ENCODE measurements at places on chromosomes 3 and 15. TPM values are rescaled to one million over a fixed set of nuclear protein-coding genes. Genes with fewer than 3 reads are reported as not detected.

- H3K4me3 ChIP-seq: no peak overlapping the region
- H3K27me3 ChIP-seq: no peaks in the 10 kb centered on the region
- no peaks in the 10 kb centered on the region for H3K4me1 ChIP-seq
- H3K36me3 ChIP-seq: no peaks in the 10 kb centered on the region
- no peak overlapping the region for H3K27ac ChIP-seq
Observed at GRCh38 chr3:154921351-154921750, 158.8 kb upstream of the MME start.

The P2RY14 gene
- total RNA-seq: 1.8 TPM

The SEMA6D gene
- 3.5 TPM for total RNA-seq

- H3K27ac ChIP-seq: no peak overlapping the region
- no peaks in the 10 kb centered on the region for H3K27me3 ChIP-seq
- H3K4me3 ChIP-seq: no peak overlapping the region
- no peaks in the 10 kb centered on the region for H3K4me1 ChIP-seq
Observed at GRCh38 chr15:67878712-67879206, 38.9 kb upstream of the RNU6-1 start.

DNA sequence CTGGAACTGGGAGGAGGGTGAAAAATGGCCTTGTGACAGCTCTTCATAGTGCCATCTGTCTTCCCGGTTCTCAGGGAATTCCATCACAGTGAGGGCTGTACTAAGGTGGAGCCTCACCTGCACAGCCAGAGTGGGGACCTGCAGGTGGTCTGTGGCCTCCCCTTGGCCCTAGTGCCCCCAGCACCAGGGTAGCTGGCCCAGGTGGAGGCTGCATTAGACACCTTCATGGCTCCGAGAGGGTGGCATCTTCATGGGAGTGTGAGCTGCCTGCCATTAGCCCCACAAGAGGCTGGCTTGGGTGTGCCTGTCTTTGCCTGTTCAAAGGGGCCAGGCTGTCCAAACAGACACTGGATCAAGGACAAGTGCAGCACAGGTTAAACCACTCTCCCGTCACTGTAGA is 95.5 kb upstream of the PRR23E start:
- no peak overlapping the region for H3K4me3 ChIP-seq
- no peak for DNase-seq
- no peaks in the 10 kb centered on the region for H3K27me3 ChIP-seq
- H3K4me1 ChIP-seq: no peaks in the 10 kb centered on the region
- no peaks in the 10 kb centered on the region for H3K36me3 ChIP-seq

The DNASE1L3 gene
- total RNA-seq: 0.84 TPM

GRCh38 chr3:51975852-51976549 is 1.1 kb downstream of the ABHD14A start:
- H3K4me1 ChIP-seq: peaks cover 22% of the 10 kb centered on the region
- peak; percentile 76 for DNase-seq
- H3K27me3 ChIP-seq: no peaks in the 10 kb centered on the region
- peak overlapping the region; percentile 75 for H3K4me3 ChIP-seq
- H3K27ac ChIP-seq: peak overlapping the region; percentile 93

GRCh38 chr15:70539912-70540530 is 223.3 kb downstream of the UACA start:
- no peaks in the 10 kb centered on the region for H3K27me3 ChIP-seq
- no peak overlapping the region for H3K4me3 ChIP-seq
- no peak for DNase-seq
- H3K27ac ChIP-seq: no peak overlapping the region
- no peaks in the 10 kb centered on the region for H3K4me1 ChIP-seq

The MED12L gene
- 2.6 TPM for total RNA-seq

- no peak overlapping the region for H3K27ac ChIP-seq
- no peaks in the 10 kb centered on the region for H3K4me1 ChIP-seq
- no peaks in the 10 kb centered on the region for H3K36me3 ChIP-seq
- DNase-seq: no peak
- H3K4me3 ChIP-seq: no peak overlapping the region
Observed at GRCh38 chr3:43012174-43012573, 33.1 kb downstream of the GASK1A start.

- H3K4me3 ChIP-seq: no peak overlapping the region
- DNase-seq: no peak
- H3K27me3 ChIP-seq: no peaks in the 10 kb centered on the region
- H3K27ac ChIP-seq: no peak overlapping the region
- no peaks in the 10 kb centered on the region for H3K4me1 ChIP-seq
Observed at GRCh38 chr15:42719043-42719442, 17.9 kb downstream of the CDAN1 start.

DNA sequence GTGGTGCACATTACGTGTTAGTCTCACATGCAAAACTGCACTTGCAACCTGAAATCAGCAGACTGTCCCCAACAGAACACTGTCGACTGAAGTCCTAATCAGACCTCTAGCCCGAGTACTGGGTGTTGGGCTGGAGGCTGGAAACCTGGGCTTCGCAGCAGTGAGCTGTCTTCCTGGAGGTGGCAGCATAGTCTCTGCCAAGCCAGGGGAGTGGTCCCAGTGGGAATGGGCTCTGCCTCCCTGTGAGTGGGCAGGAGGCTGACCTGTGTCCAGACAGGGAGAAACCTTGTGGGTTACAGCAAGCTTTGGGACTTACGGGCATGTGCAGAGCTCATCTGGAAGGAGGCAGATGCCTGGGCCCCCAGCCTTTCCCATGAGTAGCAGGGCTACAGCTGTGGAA is 38.2 kb upstream of the MYZAP start:
- H3K27me3 ChIP-seq: no peaks in the 10 kb centered on the region
- no peak overlapping the region for H3K27ac ChIP-seq

GRCh38 chr3:141552440-141552991 is 65.7 kb downstream of the RASA2 start:
- no peak for DNase-seq
- H3K4me3 ChIP-seq: no peak overlapping the region
- no peaks in the 10 kb centered on the region for H3K4me1 ChIP-seq
- no peaks in the 10 kb centered on the region for H3K27me3 ChIP-seq
- H3K36me3 ChIP-seq: no peaks in the 10 kb centered on the region

GRCh38 chr3:157248590-157249422 is 88.9 kb upstream of the CCNL1 start:
- no peak overlapping the region for H3K4me3 ChIP-seq
- H3K36me3 ChIP-seq: no peaks in the 10 kb centered on the region
- H3K27me3 ChIP-seq: no peaks in the 10 kb centered on the region
- peaks cover 5% of the 10 kb centered on the region for H3K4me1 ChIP-seq
- DNase-seq: no peak
- H3K27ac ChIP-seq: peak overlapping the region; percentile 54

DNA sequence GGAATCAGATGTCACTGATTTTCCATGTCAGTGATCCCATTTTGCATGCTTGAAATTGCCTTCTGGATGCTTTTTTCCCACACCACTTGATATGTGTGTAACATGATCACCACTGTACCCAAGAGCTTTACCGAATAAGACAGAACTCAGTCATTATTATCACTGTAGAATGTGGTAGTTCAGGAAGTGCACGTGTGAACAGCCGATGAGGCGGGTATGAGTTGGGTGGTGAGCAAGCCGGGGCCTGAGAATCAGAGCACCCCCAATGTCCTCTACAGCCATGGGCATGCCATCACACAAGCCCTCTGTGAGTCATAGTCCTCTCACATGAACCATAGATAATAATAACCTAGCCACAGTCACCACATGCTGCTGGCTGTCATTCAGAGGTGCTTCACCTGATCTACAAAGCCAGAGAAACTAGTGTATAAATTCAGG is 470.8 kb downstream of the SOX2 start:
- H3K27me3 ChIP-seq: no peaks in the 10 kb centered on the region
- no peak overlapping the region for H3K4me3 ChIP-seq
- no peak overlapping the region for H3K27ac ChIP-seq

The FOXL2 gene
- total RNA-seq: 0.39 TPM

The DAZL gene
- total RNA-seq: not detected

DNA sequence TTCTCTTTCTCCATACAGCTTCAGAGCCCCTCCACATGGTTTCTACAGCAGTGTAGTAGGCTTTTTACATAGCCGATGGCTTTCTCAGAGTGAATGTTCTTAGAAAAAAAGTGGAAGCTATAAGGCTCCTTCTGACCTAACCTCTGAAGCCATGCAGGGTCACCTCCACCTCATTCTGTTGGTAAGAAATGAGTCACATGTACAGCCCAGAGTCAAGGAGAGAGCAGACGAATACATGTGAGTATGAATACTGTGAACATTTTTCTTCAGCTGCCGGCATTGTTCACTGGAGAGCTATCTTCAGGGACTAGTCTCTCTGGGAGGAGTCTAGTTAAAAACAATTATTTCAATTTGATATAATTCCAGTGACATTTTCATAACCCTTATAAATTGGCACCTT is 68.2 kb upstream of the THRB start:
- H3K27ac ChIP-seq: no peak overlapping the region
- no peaks in the 10 kb centered on the region for H3K27me3 ChIP-seq
- no peak for DNase-seq
- no peaks in the 10 kb centered on the region for H3K36me3 ChIP-seq

GRCh38 chr3:126952261-126952982 is 30.5 kb upstream of the PLXNA1 start:
- no peak overlapping the region for H3K27ac ChIP-seq
- no peaks in the 10 kb centered on the region for H3K36me3 ChIP-seq
- no peaks in the 10 kb centered on the region for H3K27me3 ChIP-seq
- peaks cover 5% of the 10 kb centered on the region for H3K4me1 ChIP-seq
- H3K4me3 ChIP-seq: no peak overlapping the region

The MEF2A gene
- total RNA-seq: 76.2 TPM

The THBS1 gene
- total RNA-seq: 40.1 TPM

- DNase-seq: no peak
- H3K4me1 ChIP-seq: no peaks in the 10 kb centered on the region
- no peak overlapping the region for H3K27ac ChIP-seq
Observed at GRCh38 chr3:50454481-50455070, 48.9 kb downstream of the CACNA2D2 start.

The TRPM1 gene
- total RNA-seq: not detected

- H3K27me3 ChIP-seq: no peaks in the 10 kb centered on the region
- H3K4me1 ChIP-seq: no peaks in the 10 kb centered on the region
- no peaks in the 10 kb centered on the region for H3K36me3 ChIP-seq
- no peak for DNase-seq
- H3K27ac ChIP-seq: no peak overlapping the region
Observed at GRCh38 chr3:169710619-169711018, 47.1 kb upstream of the MECOM start.

DNA sequence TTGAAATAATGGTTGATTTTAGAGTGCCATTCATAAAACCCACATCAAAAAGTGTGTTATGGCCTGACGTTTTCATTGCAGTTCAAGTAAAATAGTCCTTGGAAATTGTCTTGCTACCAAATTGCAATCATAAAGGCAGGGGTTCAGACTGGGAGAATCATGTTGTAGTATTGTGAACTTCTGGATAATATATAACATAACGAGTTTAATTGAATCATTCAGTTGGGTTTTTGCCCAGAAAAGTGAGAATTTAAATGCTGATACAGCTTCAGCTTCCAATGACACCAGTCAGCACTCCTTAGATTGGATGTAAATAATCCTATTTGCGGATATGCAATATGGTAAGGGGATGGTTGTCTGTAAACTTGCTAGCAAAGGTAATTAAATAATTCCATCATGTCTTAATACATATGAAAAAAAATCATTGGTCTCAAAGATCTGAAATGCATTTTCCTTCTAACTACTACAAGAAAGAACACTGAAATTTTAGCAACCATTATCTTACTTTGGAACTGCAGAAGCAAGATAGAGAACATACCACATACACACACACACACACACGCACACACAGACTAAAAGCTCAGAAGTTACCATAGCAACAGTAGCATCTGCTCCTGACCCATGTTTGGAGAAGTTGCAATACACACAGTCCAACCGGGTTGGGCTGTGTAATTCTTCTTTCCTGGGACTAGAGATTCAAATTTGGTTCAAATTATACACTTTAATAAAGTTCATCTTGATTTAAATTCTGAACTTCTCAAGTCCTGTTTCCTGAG is 686.2 kb upstream of the NR2F2 start:
- no peak overlapping the region for H3K4me3 ChIP-seq
- H3K36me3 ChIP-seq: no peaks in the 10 kb centered on the region
- no peak overlapping the region for H3K27ac ChIP-seq
- no peaks in the 10 kb centered on the region for H3K27me3 ChIP-seq
- H3K4me1 ChIP-seq: no peaks in the 10 kb centered on the region
- no peak for DNase-seq

DNA sequence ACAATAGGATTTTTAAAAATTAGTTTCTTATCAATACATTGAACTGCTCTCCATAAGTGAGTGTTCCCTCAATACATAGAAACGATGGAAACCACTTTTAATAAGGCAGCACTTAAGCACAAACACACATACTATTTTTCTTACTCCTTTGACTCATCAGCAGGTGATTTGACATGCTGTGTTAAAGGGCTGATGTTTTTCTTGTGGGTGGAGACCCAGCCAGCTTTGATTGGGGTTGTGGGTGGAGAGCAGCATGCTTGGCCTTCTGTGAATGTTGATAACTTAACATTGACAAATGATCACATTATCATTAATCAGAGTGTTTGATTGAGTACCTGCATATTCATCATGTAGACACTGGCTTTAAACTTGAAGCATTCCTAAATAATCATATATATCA is 223.0 kb upstream of the DPH6 start:
- H3K4me3 ChIP-seq: no peak overlapping the region
- no peak for DNase-seq
- H3K36me3 ChIP-seq: no peaks in the 10 kb centered on the region
- no peaks in the 10 kb centered on the region for H3K4me1 ChIP-seq
- no peaks in the 10 kb centered on the region for H3K27me3 ChIP-seq

The ROPN1 gene
- total RNA-seq: not detected

DNA sequence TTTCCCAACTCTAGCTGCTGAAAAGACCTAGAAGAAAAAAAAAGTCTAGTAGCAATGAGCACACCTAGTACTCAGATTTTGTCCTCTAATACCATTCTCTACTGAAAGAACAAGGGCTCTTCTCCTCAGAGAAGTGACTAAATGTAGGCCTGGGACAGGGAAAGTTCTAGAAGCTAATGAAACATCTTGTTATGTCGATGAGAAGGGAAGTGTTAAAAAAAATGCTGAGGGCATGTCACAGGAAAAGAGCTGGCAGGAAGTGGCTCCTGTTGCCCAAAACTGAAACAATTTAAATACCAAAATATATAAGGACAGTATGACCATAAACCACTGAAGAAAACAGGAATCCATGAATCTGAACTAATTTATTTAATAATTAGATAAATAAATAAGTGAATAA is 581.4 kb upstream of the TBL1XR1 start:
- no peak overlapping the region for H3K4me3 ChIP-seq
- no peak for DNase-seq
- no peaks in the 10 kb centered on the region for H3K36me3 ChIP-seq
- no peak overlapping the region for H3K27ac ChIP-seq
- peaks cover 16% of the 10 kb centered on the region for H3K4me1 ChIP-seq

DNA sequence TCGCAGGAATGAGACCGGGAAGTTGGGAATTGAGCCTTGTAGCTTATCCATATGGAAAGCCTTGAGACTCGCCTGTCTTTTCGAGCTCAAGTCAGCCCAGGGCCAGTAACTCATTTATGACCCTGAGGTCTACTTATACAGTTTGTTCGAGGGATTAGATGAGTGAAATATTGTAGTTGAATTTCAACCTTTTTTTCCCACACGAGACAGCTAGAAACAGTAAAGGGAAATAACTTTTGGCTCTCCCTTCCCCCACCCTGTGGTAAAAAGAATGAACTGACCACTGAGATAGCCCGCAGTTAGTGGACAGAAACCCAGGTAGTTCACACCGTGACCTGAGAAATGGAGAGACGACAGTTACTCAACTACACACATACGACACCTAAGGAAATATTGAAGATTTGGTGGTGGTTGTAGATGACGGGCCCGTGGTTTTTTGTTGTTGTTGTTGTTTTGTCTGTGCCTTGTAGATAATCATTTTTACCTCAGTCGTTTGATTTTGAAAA is 841 bp downstream of the EIF3J start:
- peaks cover 48% of the 10 kb centered on the region for H3K4me1 ChIP-seq
- peak overlapping the region; percentile 98 for H3K4me3 ChIP-seq

GRCh38 chr15:62344806-62345539 is 179.9 kb upstream of the C2CD4B start:
- no peak overlapping the region for H3K4me3 ChIP-seq
- H3K36me3 ChIP-seq: no peaks in the 10 kb centered on the region
- H3K27ac ChIP-seq: no peak overlapping the region
- no peaks in the 10 kb centered on the region for H3K4me1 ChIP-seq
- no peak for DNase-seq

The FBXL2 gene
- 1.3 TPM for total RNA-seq
